ENCODE measurements at places on chromosomes 3 and 15.
A peak's percentile ranks its signal among the peaks of the same experiment; 100 is the strongest.

GRCh38 chr3:195566797-195567196, 16.9 kb downstream of the APOD start:
- DNase-seq = no peak

DNA sequence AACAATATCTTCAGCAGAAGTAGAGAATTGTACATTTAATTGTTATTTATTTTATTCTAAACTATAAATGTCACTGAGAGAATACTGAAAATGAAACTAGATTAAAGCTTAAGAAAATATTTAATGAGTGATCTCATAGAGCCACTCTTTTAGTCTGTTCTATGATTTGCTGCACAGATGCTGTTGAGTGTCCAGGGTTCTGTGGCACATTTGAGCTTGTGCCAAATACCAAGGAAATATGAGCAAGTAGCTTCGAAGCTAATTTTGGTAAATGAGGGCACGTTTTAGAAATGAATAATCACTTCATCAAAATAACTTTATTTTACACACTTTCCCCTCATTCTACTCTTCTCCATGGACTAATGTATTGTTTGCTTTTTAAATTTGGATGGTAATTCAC, 53.6 kb upstream of the THRB start:
- DNase-seq = no peak

DNA sequence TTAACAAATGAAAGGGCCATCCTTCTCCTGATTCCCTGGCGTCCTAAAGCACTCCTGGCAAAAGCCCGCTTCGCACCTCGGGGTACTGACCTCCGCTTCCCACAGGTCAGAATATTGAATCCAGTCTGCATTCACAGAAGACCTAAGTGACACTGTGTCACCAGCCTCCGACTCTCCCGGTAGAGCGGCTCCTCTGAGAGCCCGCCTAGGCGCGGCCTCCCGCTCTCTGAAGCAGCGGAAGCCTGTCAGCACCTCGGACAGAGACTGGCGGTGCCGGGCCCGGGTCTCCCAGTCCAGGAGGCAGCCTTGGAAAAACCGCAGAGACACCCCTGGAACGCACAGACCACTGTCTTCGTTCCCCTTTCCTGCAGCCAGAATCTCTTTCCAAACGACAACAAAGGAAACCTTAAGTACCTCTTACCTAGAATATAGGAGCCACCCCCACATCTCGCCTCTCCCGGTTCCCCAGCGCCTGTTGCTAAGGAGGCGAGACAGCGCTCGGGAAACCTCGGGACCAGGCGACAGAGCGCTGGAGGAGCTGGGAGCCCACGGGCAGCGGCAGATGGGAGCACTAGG, 1.2 kb downstream of the GABRB3 start:
- DNase-seq = no peak

GRCh38 chr3:159273070-159273469, 471.2 kb downstream of the MFSD1 start:
- no peak for DNase-seq

DNA sequence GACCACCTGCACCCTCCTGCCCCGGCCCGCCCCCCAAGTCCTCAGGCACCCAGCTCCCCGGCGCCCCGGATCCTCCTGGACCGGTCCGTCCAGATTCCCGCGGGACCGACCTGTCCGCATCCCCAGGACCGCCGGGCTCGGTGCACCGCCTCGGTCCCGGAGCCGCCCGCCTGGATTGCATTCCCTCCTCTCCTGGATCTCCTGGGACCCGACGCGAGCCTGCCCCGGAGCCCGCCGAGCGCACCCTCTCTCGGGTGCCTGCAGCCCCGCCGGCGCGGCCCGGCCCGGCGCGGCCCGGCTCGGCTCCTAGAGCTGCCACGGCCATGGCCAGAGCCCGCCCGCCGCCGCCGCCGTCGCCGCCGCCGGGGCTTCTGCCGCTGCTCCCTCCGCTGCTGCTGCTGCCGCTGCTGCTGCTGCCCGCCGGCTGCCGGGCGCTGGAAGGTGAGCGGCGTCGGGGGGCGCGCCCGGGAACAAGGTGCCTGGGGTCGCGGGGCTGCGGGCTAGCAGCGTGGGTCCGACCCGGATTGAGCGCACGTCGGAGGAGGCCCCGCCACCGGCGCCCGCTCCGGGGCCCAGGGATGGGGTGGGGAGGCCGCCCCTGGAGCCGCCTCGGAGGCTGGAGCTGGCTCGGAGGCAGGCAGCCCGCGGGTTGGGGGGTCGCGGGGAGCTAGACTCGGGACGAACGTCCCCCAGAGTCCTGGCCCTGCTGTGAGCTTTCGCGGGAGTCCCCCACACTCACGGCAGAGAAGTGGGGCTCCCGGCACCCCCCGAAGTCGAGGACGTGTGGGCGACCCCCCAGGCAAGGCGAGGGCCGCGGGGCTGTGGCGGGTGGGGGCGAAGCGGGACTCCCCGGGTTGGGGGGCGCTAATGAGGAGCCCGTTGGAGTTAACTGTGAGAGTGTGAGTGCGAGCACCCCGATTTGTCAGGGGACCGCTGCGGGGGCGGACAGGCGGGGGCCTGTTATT, 610 bp downstream of the EPHB3 start:
- DNase-seq = no peak

DNA sequence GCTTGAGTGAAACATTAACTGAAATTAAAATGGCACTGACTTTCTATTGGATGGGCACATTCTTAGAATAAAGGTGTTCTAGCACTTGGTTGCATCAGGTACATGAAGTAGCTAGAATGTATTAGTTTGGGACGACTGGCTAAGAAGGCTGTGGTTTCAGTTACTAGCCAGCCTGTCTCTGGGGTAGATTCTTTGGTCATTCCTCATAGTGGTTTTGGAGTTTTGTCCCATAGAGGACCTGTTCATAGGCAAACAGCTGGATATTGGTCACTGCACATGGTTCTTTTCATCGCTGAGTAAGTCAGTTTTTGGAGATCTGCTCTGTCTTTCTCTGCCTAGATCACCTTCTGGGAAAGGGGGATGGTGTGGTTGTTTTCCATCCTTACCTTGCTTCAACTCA, 55.3 kb downstream of the ADAMTSL3 start:
- DNase-seq = no peak

- no peak for DNase-seq
These were observed 13.9 kb downstream of the CEP152 start for GRCh38 chr15:48796930-48797329.

GRCh38 chr3:45776611-45777010, 19.7 kb downstream of the SLC6A20 start:
- DNase-seq = no peak

DNA sequence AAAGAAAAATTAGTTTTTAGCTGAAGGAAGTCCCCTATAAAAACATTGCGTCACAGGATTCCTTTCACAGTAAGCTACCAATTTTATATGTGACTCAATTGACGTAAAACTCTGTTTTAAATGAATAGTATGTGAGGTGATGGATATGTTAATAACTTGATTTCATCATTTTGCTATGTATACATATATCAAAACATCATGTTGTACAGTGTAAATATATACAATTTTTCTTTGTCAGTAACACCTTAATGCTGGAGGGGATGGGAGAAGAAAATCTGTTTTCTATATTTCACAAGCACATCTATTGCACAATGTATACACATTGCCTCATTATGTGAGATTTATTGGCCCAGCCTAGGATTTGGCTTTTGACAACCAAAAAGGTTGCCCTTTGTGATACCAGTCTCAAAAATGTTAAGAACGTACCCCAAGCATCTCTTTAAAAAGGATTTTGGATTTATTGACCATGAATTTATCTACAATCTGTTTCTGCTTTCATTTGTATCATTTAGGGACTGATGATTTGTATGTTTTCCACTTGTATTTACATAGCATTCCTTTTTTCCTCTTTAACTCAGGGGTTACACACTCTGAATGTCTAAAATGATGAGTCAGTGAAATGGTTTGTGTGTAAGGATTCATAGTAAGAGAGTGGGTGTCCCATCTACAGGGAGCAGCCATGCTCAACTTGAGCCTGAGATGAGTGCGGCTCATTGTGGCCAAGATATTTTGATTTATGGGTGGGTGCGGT, 62.6 kb downstream of the CRTC3 start:
- DNase-seq = no peak

DNA sequence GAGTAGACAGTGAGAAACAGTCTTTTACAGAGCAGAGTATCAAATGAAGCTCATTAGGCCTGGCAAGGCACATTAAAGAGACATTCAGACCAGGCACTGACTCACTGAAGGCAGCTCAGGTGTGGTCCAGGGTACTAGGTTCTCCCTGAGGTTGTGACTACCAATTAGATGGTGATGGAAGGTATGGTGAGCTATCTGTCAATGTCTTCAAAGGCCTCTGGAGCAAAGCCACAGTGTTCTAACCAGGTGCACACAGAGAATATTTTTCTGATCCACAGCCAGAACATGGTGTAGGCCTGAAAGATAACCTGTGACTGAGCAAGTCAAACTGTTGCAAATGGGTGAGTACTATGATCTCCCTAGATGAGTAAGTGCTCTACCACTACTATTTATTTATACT, 51.5 kb downstream of the EOMES start:
- no peak for DNase-seq

DNA sequence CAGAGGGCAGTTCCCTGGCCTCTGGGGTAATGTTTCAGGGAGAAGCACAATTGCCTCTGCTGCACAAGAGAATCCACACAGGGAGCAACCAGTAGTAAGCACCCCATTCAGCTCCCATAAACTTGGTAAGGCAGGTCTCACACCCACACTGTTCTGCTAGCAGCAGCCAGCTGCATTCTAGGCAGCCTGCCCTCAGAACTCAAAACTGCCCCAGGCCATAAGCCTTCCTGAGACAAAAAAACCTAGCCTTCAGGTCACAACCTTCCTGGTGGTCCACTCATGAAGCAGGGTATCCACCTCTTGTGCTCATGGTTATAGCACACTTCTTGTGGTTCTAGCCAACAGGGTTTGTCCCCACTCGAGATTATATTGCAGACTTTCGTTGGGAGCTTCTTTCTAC, 33.7 kb upstream of the ABI3BP start:
- DNase-seq = no peak

DNA sequence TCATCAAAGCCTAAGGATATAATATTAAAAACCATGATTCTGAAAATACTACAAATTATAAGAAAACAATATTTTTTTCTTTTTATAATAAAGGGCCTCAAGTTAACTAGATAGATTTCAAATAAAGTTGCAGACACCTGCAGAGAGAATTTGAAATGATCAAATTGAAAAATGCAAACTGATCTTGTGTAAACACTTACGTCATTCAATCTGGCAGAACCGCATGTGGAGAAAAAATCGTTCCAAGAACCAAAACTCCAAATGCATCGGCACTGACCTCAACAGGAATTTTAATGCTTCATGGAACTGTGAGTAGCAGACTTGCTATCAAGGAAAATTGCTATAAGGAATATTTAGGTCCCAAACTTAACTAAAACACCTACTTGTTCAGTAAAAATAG, 17.2 kb downstream of the CPA3 start:
- DNase-seq = no peak

DNA sequence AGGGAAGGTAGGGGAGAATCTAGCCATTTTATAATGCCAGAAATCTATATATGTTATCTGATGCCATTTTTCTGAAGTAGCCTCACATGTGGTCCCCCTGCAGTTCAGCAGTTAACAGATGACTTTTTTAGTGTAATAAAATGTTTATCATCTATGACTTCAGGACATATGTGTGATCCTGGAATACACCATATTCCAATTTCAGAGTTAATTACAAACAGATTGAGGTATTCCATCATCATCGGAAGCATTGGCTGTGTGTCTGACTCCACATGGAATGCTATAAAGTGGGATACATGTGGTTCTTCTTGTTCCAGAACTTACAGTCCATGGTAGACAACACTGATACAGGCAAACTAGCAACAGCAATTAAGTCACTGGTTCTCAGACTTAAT, 45.9 kb upstream of the LIMD1 start:
- DNase-seq = no peak

- peak; percentile 4 for DNase-seq
These were observed 53.8 kb downstream of the SST start for GRCh38 chr3:187616307-187616972.

DNA sequence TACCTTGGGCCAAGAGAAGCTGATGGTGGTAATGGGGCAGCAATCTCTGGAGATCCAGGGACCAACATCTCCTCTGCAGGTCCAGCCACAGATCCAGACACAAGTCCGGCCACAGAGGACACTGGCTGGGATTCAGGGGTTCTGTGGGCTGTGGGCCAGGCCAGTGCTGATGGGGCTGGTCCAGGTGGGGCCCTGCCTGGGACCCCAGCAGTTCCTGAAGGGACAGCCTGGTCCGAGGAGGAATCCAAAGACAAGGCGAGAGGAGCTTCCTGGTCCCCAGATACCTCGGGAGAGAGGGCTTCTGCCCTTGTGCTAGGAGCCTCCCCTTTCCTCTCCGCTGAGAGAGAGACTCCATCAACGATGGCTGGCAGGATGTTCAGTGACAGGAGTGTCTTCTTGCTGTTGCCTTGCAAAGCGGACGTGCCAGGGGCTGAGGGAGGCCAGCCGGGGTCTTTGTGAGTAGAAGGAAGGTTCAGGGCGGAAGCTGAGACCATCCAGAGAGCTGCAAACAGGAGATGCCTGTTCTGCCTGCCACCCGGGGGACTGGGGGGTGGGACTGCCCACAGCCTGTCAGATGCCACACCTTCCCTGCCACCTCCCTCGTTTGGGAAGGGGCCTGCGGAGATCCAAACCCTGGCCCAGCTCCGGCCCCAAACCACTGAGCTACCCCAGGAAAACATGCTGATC, 24.5 kb upstream of the GOLGA6C start:
- DNase-seq = no peak

- no peak for DNase-seq
These were observed 380.6 kb upstream of the C2CD4B start for GRCh38 chr15:62545467-62546227.

GRCh38 chr15:48336940-48337339, 5.7 kb downstream of the DUT start:
- no peak for DNase-seq

GRCh38 chr15:99651023-99651807, 82.0 kb downstream of the LYSMD4 start:
- DNase-seq = no peak

GRCh38 chr15:68580026-68580882, 1.5 kb downstream of the CORO2B start:
- DNase-seq = no peak

DNA sequence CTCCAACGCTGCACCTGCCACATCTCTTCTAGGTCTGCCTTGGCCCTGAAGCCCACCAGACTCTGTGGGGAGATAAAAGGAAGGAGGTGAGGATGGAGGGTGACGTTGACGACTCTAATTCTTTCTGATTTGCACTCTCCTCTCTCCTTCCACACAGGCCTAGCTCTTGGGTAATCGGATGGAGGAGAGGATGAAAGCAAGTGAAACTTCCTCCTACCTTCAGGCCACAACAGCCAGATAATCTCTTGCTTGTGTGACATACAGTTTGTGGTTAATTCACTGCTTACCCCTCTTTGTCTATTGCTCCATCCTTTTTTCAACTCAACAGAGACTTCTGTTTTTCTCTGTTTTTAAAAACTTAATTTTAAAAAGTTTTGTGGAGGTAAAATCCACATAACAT, 208.1 kb downstream of the SV2B start:
- no peak for DNase-seq

DNA sequence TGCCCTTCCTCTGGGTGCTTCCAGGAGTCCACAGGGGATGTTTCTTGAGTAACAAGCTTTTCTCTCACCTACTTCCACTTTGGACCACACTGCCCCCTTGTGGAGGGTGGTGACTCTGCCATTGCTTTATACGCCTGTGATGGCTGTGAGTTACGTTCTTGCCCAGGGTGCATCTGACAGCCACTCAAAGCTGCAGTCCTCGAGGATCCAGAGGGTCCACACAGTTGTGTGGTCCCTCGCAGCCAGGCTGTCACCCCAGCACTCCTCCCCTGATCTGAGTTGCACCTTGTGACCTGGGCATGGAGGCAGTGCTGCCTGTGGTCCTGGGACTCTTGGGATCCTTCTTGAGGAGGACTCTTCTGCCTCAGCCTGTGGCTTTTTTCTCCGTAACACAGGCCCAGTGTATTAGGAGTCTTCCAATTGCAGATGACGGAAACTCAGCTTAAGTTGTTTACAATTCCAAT, 23.4 kb downstream of the FOXL2 start:
- DNase-seq = peak; percentile 65

All from DMS 273 treated with DMSO at 0.1 percent for 48 hours (cell line).